Bone marrow (tissue), 2 donors: ENCODE measurements at places on chromosomes 4 and X.

- DNase-seq = no peak
Measured at GRCh38 chr4:4794421-4794820, 65.0 kb upstream of the MSX1 start.

DNA sequence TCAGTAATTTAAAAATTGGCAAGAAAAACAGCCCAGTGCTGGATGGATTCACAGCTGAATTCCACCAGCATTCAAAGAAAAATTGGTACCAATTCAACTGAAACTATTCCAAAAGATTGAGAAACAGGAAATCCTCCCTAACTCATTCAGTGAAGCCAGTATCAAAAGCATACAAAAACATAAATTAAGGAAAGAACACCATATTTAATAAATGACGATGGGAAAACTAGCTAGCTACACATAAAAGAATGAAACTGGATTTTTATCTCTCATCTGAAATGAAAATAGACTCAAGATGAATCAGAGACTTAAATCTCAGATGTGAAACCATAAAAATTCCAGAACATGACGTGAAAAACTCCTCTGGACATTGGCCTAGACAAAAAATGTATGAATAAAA, 516.8 kb upstream of the SPANXN1 start:
- no peak for DNase-seq

GRCh38 chr4:102339018-102339417, 6.3 kb downstream of the SLC39A8 start:
- no peak for DNase-seq

DNA sequence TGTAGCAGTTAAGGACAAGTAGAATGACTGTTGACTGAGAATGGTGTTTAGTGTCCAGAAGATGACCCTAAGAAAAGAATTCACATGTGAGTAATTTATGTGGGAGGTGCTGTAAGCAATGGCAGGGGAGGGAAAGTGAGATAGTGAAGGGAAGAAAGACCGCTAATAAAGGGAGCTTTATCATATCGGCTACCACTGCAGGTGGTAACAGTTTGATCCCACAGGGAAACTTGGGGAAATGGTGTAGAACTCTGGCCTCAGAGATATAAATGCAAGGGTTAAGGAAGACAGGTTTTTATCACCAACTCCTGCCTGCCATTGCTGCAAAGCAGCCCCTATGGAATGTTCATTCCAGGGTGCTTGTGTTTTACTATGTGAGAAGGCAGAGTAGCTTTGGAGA, 489.6 kb downstream of the STPG2 start:
- DNase-seq = no peak

GRCh38 chrX:129932821-129933321, 26.9 kb downstream of the UTP14A start:
- no peak for DNase-seq

DNA sequence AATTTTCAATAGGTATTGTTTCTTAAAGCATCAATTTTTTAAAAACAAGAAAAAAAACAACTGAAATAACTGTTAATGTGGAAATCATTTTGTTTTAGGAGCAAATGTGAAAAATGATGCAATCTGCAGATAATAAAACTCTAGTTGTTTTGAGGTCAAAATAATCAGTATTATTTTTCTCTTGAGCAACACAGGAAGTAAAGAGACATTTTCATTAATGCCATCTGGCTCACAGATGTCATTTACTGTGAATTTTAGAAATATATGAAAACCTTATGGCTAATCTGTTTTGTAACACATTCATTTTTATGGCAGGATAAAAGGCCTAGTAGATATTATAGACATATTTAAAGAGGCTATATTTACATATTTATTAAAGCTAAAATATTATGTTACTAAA, 141.6 kb downstream of the PCDH18 start:
- DNase-seq = no peak

GRCh38 chr4:8274765-8275547, 5.4 kb downstream of the HTRA3 start:
- DNase-seq = no peak

DNA sequence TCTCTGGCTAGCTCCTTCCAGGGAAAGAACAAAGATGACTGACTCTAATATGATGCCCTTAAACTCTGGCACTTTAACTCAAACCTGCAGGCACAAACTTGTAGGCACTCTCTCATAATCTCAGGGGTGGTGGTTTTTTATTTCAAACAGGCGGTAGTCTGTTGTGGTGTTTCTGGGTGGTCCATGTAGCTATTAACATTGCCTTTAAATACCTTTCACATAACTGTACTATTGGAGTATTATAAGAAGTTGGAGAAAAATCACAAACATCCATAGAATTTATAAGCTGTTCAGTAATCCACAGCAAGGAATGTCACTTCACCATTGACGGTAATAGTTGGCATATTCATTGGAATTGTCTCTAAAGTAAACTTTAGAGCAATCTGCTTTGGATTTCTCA, 204.2 kb upstream of the PDE5A start:
- DNase-seq = no peak

- no peak for DNase-seq
Measured at GRCh38 chr4:184816962-184817361, 8.8 kb downstream of the ACSL1 start.

GRCh38 chr4:6020613-6021012, 2.4 kb upstream of the C4orf50 start:
- no peak for DNase-seq

DNA sequence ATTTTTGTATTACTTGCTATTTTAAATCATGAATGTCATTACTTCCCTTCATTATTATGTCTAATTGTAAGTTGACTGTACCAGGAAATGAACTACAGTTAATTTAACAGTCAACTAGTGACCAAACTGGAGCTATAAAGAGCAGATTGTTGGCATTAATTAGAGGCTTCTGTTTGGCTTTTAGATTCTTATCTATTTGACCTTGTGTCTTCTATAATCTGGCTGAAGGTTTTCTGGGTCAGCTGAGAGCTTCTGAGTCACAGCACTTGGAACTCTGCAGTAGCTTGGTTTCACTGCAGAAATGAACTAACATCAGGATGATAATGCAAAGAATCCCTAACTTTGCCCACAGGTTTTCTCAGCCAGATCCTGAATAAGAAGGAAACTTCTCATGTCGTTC, 169.2 kb upstream of the LEF1 start:
- no peak for DNase-seq

DNA sequence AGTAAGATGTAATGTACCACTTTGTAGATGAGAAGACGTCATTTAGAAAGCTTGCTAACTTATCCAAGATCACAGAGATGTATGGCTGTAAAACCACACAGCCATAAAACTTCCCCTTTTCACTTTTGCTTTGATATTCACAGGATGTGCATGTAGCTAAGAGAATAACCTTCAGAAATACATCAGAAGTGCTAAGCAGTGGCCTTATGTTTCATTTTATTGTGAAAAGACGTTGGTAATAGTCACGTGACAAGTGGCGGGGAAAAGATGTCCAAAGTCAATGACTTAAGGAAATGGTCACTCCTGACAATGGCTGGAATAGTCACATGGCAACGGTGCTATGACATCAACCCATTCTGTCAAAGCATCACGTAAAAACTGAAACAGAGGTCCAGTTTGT, 12.9 kb upstream of the WDR17 start:
- DNase-seq = no peak

GRCh38 chr4:78735697-78736096, 40.5 kb upstream of the BMP2K start:
- DNase-seq = no peak

GRCh38 chr4:48195374-48195773, 61.3 kb upstream of the TXK start:
- no peak for DNase-seq

DNA sequence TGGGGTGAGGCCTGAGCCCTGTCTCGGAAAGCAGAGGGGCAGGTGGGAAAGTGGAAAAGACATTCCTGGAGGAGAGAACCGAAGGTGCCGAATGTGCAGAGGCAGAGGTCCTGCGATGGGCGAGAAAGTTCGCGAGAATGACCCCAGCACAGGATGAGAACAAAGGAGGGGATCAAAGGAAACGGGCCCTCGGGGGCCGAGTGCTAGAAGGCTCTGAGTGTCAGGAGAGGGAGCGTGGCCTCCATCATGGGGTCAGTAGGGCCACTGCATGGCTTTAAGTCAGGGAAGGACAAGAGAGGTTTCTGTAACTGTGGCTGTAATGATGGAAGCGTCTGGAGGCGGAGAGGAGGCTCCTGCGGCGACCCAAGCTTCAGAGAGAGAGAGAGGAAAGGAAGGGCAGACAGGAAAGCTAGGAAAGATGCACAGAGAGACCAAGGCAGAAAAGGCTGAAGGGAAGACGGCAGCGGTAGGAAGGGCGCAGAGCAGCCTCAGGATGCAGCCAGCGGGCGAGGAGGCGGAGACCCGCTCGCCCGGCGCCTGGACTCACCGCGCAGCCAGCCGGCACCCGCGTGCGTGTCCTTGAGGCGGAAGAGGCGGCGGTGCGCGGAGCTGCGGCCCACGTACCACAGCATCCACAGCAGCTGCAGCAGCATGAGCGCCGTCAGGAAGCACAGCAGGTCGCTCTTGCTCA, 669 bp downstream of the OTOP1 start:
- DNase-seq = no peak

GRCh38 chr4:101299899-101300540, 47.3 kb downstream of the PPP3CA start:
- no peak for DNase-seq

DNA sequence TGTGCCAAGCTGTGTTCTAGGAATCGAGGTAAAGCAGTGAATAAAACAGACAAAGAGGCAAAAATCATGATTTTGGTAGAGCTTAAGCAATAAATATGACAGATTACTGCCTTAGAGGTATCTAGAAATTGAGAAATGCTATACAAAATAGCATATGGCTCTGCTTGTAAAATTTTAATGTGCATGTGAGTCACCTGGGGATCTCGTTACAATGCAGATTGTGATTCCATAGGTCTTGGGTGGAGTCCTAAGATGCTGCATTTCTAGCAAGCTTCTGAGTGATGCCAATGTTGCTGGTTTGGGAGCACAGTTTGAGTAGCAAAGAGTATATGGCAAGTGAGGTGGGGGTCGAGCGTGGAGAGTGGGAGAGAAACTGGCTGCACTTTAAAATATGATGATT, 697.3 kb upstream of the MAGEB2 start:
- DNase-seq = no peak
